Astrocyte (in vitro differentiated cells and primary cell): ENCODE measurements at places on chromosomes 6 and 20. TPM values are rescaled to one million over a fixed set of nuclear protein-coding genes. Genes with fewer than 3 reads are reported as not detected.

The CLPSL1 gene
- total RNA-seq: not detected in 2 replicates

The ACTL10 gene
- total RNA-seq: 1.1 and 1.4 TPM in 2 replicates

DNA sequence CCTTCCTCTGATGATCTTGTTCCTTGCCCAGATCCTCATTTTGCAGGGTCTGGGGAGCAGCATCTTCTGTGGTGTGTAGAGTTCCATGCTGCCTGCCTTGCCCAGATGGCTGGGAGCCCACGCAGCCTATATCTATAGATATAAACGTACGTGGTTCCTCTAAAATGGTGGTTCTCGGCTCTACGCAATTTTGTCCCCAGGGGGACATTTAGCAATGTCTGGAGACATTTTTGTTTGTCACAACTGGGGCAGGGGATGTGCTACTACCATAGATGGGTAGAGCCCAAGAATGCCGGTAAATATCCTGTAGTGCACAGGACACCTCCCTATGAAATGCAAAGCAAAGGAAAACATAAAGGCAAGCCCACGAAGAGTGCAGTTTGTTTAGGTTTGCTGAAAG, 98.4 kb upstream of the SPACA1 start:
- no peak for DNase-seq

DNA sequence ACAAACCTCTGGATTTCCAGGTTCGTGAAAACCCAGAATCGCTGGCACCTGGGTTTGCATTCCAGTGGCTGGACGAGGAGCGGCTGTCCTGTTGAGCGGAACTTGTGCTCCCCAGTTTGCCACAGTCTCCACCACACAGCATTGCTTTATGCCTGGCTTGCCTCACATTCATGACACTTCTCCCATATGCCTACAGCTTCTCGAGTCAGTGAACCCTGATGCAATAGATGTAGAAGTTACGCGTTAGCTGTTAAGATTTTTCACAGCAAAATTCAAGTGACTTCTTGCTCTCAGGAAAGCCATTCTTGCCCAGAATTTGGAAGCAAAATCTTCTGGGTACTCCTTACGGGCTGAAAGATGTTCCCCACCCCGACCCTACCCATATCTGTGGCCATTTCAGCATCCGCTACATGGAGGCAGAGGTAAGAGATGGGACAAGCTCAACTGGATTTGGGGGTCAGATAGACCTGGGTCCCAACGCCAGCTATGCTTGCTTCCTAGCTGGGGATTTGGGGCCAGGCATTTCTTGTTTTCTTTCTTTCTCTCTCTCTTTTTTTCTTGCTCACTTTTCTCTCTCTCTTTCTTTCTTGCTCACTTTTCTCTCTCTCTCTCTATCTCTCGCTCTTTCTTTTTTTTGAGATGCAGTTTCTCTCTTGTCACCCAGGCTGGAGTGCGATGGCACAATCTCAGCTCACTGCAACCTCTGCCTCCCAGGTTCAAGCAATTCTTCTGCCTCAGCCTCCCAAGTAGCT, 12.4 kb upstream of the GDAP1L1 start:
- no peak for DNase-seq

GRCh38 chr6:159594106-159594749, 98.8 kb downstream of the SOD2 start:
- DNase-seq: peak; percentile 73

- no peak for DNase-seq
These were observed 32.5 kb upstream of the PRND start for GRCh38 chr20:4689220-4689619.

- no peak for DNase-seq
These were observed 124.0 kb downstream of the EDN1 start for GRCh38 chr6:12414096-12414675.

DNA sequence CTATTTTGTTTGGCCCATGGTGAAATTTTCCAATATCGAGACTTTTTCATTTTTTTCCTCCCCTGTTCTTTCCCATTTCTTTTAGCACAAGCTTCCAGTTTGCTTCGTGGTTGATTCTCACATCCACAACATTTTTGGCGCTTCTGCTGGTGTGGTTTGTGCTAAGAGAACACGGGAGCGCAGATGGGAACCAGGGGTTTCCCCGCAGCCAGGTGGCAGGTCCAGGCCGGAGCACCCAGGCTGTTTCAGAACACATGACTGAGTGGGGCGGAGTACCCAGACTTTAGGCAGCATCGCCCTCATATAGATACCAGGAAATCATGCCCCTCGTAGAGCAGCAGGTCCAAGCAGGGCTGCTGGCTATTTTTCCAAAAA, 58.0 kb downstream of the SYTL3 start:
- DNase-seq: peak; percentile 67

The RBCK1 gene
- total RNA-seq: 124 and 138 TPM in 2 replicates

DNA sequence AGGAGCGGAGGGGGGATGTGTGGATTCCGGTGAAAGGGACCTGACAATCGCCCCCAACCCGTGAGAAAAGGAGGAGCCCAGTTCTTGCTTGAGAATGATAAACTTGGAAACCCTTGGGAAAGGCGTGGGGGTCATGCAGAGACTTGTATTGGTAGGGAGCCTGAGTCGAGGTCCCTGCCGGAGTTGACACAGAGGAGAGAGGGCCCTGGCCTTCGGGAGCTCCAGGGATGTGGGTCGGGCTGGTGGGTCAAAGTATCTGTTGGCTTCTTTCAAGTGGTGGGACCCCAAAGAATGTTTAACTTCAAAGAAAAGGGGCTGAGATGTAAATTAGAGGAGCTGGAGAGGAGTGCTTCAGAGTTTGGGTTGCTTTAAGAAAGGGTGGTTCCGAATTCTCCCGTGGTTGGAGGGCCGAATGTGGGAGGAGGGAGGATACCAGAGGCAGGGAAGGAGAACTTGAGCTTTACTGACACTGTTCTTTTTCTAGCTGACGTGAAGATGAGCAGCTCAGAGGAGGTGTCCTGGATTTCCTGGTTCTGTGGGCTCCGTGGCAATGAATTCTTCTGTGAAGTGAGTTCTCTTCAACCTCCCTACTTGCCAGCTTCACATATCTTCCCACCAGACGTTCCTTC, 571 bp downstream of the CSNK2B start:
- no peak for DNase-seq

DNA sequence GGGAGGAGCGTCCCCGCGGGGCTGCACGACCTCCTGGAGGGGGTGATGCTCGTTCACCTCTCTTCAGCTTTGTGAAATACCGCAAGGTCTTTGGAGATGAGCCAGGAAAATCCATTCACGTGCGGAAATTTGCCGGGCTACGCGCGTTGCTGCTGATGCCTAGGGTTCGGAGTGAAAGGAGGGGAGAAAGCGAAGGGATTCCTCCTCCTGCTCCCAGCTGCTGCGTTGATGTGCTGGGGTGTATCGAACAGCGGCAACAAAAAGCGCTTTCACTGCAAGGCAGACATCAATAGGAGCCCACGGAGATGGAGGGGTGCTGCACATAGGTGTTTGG, 391 bp upstream of the B3GAT2 start:
- no peak for DNase-seq

The RFX6 gene
- total RNA-seq: not detected in 2 replicates

DNA sequence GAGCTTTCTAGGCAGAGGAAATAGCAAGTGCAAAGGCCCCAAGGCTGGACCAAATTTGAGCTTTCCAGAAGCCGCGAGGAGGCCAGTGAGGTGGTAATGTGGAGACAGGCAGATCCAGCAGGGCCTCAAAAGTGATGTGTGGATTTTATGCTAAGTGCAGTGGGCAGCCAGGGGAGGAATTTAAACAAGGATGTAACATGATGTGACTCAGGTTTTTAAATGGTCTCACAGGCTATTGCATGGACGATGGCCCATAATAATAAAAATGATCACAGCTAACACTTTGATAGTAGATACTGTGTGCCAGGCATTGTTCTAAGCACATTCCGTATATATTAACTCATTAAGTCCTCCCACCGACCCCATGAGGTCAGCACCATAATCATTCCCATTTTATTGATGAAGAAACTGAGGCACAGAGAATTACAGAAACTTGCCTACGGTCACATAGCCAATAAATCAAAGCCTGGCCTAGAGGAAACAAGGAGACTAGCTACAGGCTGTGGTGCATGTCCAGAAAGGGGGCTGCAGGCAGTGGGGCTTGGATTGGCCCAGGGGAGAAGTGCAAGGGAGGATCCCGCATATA, 18.0 kb upstream of the PREX1 start:
- DNase-seq: peak; percentile 54

The HAO1 gene
- 0.17 and 0.20 TPM in 2 replicates for total RNA-seq
